Transverse colon (tissue), 4 donors: ENCODE measurements at places on chromosomes 4 and X. TPM values are rescaled to one million over a fixed set of nuclear protein-coding genes. Genes with fewer than 3 reads are reported as not detected.

The C4orf51 gene
- not detected for total RNA-seq

DNA sequence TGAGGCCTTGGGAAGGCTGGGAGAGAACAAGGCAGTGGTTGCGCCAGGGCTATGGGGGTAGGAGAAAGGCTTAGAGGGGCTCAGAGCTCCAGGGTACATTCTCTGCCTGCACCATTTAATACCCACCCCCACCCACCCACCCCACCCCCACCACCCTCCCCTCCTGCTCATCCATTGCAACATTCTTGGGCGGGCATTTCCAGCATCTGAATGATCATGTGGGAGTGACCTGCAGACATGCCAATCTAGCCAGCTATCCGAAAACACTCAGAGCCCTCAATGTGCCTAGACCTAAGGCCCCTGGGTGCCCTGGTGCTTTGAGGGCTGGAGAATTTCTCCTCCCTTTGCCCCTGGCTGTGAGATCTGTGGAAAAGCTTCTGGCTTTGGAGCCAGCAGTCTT, 3.1 kb downstream of the SLC34A2 start:
- H3K27me3 ChIP-seq: peaks cover 38% of the 10 kb centered on the region
- H3K36me3 ChIP-seq: no peaks in the 10 kb centered on the region
- H3K27ac ChIP-seq: no peak overlapping the region
- no peak overlapping the region for H3K4me3 ChIP-seq

The FAM9B gene
- total RNA-seq: not detected

The DUSP9 gene
- total RNA-seq: not detected

The ZDHHC15 gene
- 0.48 TPM for total RNA-seq

The IQSEC2 gene
- total RNA-seq: 41.2 TPM

The MAGEA11 gene
- total RNA-seq: not detected

DNA sequence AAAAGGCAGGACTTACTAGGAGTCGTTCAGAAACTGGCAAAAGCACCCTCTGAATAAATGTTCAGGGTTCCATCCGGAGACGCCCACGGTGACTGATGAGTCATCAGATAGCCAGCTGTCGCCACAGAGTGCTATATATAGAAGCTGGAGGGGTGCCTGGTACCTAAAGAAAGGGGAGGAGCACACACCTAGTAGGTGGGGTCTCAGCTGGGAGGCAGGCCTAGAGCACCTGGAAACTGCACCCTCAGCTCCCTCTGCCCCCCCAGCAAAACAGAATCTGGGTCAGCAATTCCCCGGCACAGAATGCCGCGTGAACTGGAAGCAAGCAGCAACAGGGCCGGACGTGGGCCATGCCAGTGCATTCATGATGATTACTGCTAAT, 242.0 kb downstream of the BCOR start:
- peak overlapping the region; percentile 53 for H3K27ac ChIP-seq
- no peaks in the 10 kb centered on the region for H3K27me3 ChIP-seq
- H3K4me3 ChIP-seq: no peak overlapping the region
- peak; percentile 62 for DNase-seq
- H3K36me3 ChIP-seq: no peaks in the 10 kb centered on the region

DNA sequence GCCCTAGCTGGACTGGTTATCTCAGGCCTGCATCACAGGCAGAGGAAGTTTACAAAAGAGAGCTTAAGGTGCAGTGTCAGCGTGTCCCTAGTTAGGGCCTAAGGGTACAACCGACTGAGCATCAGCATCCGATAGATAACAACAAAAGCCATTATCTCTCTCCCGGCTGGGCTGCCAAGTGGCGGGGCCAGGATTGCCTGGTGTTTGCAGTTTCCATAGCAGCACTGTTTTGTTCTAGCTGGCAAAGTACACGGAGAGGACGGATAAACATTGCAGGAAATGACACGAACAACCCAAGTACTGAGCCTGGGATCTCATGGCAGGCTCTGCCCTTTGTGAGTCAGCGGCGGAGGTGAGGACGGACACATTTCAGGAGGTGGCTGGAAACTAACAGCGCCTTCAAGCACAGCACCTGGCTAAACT, 104.7 kb upstream of the NOCT start:
- H3K36me3 ChIP-seq: no peaks in the 10 kb centered on the region
- H3K4me3 ChIP-seq: peak overlapping the region; percentile 9
- peak overlapping the region; percentile 78 for H3K27ac ChIP-seq
- H3K4me1 ChIP-seq: peaks cover 31% of the 10 kb centered on the region

GRCh38 chr4:71065991-71066510, 72.6 kb downstream of the DCK start:
- no peak for DNase-seq
- no peak overlapping the region for H3K27ac ChIP-seq
- no peaks in the 10 kb centered on the region for H3K36me3 ChIP-seq
- H3K4me3 ChIP-seq: no peak overlapping the region
- H3K4me1 ChIP-seq: peaks cover 14% of the 10 kb centered on the region

The SNX25 gene
- 18.0 TPM for total RNA-seq

- no peak overlapping the region for H3K4me3 ChIP-seq
- no peaks in the 10 kb centered on the region for H3K4me1 ChIP-seq
- no peak for DNase-seq
- H3K36me3 ChIP-seq: no peaks in the 10 kb centered on the region
- no peak overlapping the region for H3K27ac ChIP-seq
These were observed 165.1 kb upstream of the ATP6AP2 start for GRCh38 chrX:40415675-40416074.

The CSAG3 gene
- not detected for total RNA-seq

The PCDH18 gene
- total RNA-seq: 10.6 TPM
